ENCODE measurements at places on chromosomes 2 and 18.

DNA sequence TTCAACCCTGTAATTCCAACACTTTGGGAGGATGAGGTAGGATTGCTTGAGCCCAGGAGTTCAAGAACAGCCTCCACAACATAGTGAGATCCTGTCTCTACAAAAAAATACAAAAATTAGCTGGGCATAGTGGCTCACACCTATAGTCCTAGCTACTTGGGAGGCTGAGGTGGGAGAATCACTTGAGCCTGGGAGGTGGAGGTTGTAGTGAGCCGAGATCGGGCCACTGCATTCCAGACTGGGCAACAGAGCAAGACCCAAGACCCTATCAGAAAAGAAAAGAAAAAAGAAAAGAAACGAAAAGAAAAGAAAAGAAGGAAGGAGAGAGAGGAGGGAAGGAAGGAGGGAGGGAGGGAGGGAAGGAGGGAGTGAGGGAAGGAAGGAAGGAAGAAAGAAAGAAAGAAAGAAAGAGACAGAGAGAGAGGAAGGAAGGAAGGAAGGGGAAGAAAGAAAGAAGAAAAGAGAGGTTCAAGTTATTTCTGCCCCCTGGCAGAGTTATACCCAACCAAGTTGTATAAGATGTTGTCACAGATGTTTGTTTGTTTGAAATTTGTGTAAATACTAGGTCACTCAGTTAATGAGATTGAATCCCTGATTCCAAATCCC, 3.9 kb upstream of the PKDCC start:
- DNase-seq: no peak

DNA sequence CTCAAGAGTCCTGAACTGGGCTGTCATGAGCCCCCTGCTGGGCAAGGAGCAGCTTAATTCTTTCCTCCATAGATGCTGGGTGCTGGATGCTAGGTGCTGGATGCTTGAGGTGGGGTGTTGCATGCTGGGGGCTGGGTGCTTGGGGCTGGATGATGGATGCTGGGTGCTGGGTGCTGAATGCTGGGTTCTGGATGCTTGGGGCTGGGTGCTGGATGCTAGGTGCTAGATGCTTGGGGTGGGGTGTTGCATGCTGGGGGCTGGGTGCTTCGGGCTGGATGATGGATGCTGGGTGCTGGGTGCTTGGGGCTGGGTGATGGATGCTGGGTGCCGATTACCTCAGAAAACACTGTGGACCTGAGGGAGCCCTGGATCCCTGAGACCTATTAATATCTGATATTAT, 837.7 kb downstream of the GALR1 start:
- no peak for DNase-seq

DNA sequence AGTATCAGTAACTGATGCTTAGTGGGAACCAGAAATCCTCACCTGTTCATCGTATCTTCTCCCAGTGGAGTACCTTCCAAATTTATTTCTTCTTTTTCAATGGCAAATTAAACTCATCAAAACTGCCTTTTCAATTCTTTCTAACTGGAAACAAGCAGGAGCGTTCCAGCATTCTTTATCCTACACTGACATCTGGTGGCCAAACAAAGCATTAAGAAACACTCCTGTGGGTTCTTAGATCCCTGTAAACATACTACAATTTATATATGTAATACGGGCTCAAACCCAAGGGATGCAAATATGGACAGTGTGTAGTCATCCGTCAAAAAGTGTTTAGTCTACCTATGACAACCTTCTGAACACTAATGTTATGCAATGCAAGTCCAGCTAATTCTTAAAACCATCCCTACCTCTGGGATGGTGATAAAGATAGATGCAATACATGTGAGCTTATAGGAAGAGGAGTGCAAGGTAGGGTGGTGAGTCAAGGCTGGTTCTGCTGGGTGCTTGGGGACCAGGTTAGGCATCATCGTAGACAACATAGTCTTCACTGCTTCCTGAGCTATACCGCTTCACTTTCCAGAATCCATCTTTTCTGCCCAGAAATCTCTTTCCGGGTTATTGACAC, 375.0 kb downstream of the CTNNA2 start:
- no peak for DNase-seq

GRCh38 chr18:78725426-78725825, 254.2 kb upstream of the SALL3 start:
- DNase-seq: no peak

- no peak for DNase-seq
Measured at GRCh38 chr18:42814184-42814583, 301.3 kb downstream of the RIT2 start.

GRCh38 chr2:207327513-207327912, 161.8 kb upstream of the KLF7 start:
- DNase-seq: no peak

GRCh38 chr2:42987112-42987922, 194.9 kb upstream of the HAAO start:
- no peak for DNase-seq

DNA sequence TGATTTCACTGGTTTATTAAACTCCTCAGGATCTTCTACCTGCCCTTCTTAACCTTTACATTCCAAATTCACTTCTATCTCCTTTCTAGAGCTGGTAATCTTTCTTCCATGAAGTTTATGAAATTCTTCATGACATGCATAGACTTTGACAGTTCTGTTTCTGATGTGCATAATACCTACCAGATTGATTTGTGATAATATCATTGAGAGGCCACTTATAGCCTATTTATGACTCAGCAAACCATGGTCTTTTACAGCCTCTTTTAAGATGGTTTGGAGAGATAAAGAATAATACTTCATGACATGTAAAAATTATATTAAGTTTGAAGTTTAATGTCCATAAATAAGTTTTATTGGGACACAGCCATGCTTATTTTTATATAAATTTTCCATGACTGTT, 14.0 kb downstream of the SCN2A start:
- DNase-seq: no peak

DNA sequence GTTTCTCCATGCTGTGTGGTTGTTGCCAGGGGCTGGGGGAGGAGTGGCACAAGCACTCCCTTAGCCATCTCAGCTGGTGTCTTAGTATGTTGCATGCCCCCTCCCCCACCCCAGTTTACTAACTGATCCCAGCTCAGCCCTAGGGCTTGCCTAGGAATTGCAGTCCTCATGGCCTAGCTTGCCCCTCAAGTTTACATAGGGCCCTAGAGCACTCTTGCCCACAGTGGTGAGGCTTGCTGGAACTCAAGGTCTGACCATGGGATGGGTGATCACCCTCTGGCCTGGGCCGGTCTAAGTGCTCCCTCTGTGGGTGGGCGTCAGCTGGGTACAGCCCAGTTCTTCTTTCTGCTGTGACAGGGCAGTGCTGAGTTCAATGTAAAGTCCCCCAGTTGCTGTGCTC, 156.1 kb upstream of the PIEZO2 start:
- DNase-seq: no peak

GRCh38 chr18:75189696-75190095, 19.2 kb downstream of the PTGR3 start:
- no peak for DNase-seq

GRCh38 chr2:129469389-129469788, 510.1 kb upstream of the RAB6C start:
- no peak for DNase-seq

GRCh38 chr18:26133652-26134051, at the start of gene PSMA8:
Gene PSMA8, plus strand, starts transcription at chr18:26133869. Its CDS starts 97 bp downstream, at chr18:26133966.
- peak; percentile 30 for DNase-seq

GRCh38 chr2:168180483-168180882, 66.9 kb downstream of the STK39 start:
- DNase-seq: no peak

DNA sequence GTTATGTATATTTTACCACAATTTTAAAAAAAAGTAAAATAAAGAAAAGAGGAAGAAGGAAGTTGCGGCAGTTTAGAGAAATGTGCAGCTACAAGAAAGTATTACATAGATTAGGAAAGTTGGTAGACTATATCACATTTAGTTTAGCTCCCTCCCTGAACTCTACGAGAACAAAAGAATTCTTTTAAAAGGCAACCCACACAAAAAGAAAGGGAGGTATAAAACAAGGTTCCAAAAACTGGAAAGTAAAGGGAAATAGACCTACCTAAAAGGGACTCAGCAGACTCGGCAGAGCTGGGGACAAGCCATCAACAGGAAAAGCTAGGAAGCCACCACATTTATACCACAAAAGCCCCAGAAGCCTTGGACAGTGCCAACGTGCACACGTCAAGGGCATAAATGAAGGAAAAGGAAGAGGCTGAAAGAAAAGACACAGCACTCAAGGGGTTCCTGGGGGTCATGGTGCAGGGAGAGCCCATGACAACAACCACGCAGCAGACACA, 9.1 kb downstream of the TMEM127 start:
- DNase-seq: no peak

DNA sequence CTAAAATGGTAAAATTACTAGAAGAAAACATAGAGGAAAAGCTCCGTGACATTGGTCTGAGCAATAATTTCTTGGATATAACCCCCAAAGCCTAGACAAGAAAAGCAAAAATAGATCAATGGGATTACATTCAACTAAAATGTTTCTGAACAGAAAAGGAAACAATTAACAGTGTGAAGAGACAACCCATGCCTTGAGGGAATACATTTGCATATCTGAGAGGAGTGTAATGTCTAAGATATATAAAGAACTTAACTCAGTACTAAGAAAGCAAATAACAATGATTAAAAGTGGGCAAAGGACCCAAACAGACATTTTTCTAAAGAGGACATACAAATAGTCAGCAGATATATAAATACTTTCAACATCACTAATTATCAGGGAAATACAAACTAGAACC, 206.2 kb downstream of the VAPA start:
- DNase-seq: no peak

GRCh38 chr2:135987441-135987840, 2.0 kb upstream of the DARS1 start:
- no peak for DNase-seq

GRCh38 chr2:157257312-157258252, at the start of gene GALNT5:
Gene GALNT5, plus strand, starts transcription at chr2:157257705. Its CDS starts 378 bp downstream, at chr2:157258083.
- DNase-seq: no peak

DNA sequence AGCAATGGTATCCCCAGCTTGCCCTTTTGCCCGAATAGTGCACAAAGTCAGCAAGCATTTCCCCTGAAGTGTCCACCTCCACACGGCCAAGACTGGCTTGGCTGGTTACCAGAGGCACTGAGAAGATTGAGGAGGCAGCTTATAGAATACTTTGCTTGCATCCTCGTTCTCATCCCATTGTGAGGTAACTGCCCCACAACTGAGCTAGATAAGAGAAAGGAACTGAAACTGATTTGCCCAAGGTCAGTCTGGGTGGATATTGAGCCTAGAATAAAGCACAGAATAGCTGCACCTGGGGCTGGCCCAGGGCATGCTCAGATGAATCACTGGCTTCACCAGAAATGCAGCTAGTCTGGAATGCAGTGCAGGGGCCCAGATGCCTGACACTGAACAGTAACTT, 32.7 kb upstream of the MAP4K3 start:
- no peak for DNase-seq

- DNase-seq: peak; percentile 40
Measured at GRCh38 chr18:35267161-35267651, 22.8 kb downstream of the ZSCAN30 start.

DNA sequence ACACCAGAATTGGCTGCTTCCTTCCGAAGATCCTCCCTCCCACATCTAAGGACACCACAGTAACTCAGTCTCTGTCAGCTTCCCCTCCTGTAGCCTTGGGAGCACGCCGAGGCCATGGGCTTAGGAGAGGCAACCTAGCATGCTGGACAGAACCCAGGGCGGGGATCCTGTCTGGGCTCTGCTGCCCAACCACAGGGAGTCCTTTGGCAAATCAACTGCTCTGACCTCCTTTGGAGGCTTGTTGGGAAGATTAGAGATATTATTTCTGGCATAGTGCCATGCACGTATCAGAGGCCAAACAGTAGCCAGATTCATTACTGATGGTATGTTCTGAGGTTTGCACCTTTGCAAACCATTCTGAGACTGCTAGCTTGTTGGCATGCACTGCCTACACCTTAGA, 262.7 kb upstream of the EPAS1 start:
- DNase-seq: no peak

DNA sequence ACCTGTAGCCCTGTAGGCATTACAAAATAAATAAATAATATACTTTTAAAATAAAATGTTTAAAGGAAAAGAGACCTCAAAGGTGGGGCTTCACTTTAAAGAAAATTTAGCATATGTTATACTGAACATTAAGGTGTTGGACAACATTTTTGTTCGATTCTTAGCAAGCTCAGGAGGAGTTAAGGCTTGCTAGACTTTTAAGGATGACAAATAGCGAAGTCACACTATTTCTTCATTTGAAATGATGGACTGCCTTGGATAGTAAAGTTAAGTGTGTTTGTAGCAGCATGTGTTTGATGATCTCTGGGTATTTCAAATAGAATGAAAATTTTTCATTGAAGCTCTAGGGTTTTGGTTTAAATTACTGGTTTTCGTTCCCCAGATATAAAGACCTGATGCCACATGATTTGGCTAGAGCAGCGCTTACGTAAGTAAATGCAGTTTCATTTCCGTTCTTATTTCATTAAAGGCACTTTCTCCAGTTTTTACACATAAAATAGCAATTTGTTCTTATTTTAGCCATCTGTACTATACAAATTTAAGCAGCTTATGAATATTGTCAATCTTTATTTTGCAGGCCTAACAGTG, 24.9 kb downstream of the HADHB start:
- no peak for DNase-seq
